ENCODE measurements at places on chromosomes 2 and 18.

DNA sequence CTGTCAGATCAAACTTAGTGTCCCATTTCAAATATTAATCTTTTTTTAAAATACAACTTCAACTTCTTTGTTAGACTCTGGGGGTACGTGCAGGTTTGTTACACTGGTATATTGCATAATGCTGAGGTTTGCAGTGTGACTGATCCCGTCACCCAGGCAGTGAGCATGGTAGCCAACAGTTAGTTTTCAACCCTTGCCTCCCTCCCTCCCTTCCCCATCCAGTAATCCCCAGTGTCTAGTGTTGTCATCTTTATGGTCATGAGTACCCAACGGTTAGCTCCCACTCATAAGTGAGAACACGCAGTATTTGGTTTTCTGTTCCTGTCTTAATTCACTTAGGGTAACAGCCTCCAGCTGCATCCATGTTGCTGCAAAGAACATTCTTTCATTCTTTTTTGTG is 23.9 kb downstream of the NOL10 start:
- no peak for DNase-seq

- no peak for DNase-seq
Measured at GRCh38 chr2:108219688-108220087, 20.1 kb upstream of the SULT1C3 start.

- DNase-seq: no peak
Measured at GRCh38 chr2:143261986-143262385, 132.8 kb downstream of the ARHGAP15 start.

GRCh38 chr2:137870682-137871081 is 93.6 kb upstream of the HNMT start:
- no peak for DNase-seq

- DNase-seq: no peak
Measured at GRCh38 chr2:10413991-10414451, 34.1 kb downstream of the ODC1 start.

Data from stimulated activated CD8-positive, alpha-beta memory T cell treated with anti-CD3 and anti-CD28 coated beads, Interleukin-7, amount 100 ng/mL, for 24 hours (primary cell).